ENCODE measurements at places on chromosomes 4 and X.
A peak's percentile ranks its signal among the peaks of the same experiment; 100 is the strongest.

DNA sequence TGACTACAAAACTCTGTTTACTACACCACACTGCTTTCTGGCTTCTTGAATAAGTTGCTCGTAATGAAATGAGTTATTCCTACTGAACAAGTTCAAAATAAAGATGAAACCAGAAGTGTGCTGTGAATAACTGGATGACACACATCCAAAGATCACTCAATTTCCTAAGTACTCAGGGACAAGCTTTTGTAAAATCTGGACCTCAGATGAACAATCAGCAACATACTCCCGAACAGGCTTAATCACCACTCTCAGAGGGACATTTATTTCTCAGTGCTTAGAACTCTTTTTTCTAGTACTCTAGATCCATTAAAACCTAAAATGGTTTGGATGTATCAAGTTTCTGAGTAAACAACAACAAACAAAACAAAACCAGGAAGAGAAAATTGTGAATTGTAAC is 61.5 kb upstream of the EXOC1L start:
- DNase-seq: no peak

DNA sequence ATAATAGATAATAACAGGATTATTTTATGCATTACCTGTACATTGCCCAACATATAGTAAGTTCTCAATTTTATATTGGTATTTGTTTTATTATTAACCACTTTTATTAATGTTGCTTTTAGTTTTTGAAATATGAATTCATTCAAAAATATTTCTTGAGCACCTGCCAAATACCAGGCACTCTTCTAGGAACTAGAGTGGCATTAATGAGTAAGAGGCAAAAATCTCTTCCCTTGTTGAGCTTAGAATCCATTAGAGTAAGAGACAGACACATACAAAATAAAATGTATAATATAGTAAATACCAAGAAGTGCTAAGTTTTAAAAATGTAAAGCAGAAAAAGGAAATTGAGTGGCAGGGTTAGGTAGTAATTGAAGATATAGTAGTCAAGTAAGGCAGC is 45.8 kb downstream of the TET2 start:
- DNase-seq: no peak

DNA sequence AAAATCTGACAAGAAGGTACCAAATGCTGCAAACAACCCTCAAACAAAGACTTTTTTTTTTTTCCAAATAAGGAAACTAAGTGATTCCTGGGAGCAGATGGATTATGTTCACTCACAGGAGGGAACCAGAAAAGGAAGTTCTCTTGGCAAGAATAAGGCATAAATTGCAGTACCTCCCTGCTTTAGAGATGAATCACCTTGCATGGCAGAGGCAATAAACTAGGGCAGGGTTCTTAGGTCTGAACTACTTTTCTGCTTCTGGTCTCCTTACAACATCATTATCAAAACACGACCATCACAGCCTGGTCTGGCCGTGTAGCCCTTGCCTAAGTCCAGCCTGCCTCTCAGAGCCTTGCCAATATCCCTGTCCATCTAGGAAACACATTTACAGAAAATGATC is 6.3 kb downstream of the TMEM31 start:
- DNase-seq: no peak

GRCh38 chr4:84498935-84499623 is at the start of gene NKX6-1:
Gene NKX6-1, minus strand, starts transcription at chr4:84499292. Its CDS starts 1,064 bp downstream, at chr4:84498228.
- no peak for DNase-seq

DNA sequence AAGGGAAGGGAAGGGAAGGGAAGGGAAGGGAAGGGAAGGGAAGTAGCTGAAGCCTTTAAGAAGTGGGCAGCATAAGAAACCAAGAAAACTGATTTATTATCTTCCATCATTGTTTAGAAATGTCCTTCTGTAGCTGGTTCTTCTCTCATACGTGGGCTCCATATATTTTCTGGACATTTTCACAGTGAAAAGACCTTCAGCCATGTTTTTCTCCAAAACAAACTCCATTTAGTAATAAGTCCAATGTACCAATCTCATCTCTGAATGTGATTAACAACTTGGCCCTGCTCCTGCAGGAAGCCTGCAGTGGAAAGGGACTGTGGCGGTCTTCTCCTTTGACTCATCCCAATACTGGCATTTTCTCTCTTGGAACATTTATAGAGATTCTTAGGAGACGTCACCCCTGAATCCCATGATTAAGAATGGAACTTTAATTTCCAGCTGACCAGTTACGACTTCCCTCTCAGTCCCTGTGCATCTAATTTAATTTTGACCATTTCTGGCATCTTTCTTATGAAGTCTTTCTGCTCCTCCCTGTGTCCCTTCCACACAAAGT is 96.6 kb upstream of the GUCY1A1 start:
- DNase-seq: no peak

- DNase-seq: no peak
These were observed 38.9 kb downstream of the STARD8 start for GRCh38 chrX:68686097-68686977.

GRCh38 chr4:7787067-7787466 is 152.6 kb downstream of the AFAP1 start:
- DNase-seq: no peak

DNA sequence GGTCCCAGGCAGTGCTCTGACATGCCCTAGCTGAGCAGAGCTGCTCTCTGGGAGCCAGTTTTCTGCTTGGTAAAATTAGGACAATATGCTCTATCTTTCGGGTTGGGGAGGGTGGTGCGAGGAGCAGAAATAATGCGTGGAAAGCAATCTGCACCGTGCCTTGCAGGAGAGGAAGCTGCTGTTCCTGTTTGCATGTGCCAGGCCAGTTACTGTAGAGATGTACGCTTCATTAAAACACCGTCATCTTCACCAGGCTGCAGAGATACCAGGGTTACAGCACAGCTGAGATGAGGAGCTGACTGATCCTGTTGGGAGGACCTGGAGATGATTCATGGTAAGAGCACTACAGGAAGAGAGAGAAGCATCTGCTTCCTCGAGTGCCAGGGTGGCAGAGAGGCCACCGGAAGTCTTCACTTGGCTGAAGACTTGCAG is 29.5 kb upstream of the IRF2 start:
- no peak for DNase-seq

- no peak for DNase-seq
These were observed 259.1 kb downstream of the C4orf33 start for GRCh38 chr4:129355031-129355430.

- no peak for DNase-seq
These were observed 421 bp upstream of the PLAC1 start for GRCh38 chrX:134658760-134659023.

GRCh38 chr4:149005191-149005590 is 563.0 kb upstream of the NR3C2 start:
- no peak for DNase-seq

DNA sequence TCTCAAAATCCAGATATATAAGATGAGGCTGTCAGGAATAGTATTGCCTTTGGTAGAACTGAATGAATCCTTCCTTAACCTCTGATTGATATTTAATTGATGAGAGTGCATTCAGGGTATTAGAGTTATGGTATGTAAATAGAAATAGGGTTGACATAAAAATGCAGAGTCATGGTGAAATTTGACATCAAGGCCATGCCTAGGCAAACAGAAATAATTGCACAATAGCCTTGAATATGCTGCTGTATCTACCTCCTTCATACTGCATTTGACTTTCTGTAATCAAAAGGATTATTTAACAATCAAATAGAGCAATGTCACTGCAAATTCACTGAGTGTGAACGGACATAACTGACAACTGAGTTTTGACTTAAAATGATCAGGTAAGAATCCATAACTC is 1316.3 kb downstream of the STIM2 start:
- DNase-seq: no peak

GRCh38 chr4:22574424-22574823 is 58.6 kb upstream of the ADGRA3 start:
- DNase-seq: no peak

GRCh38 chr4:100189820-100190642 is at the start of gene DDIT4L:
Gene DDIT4L, minus strand, starts transcription at chr4:100190468. Its CDS starts 485 bp downstream, at chr4:100189983.
- DNase-seq: peak; percentile 8

- DNase-seq: no peak
These were observed 128.7 kb downstream of the GASK1B start for GRCh38 chr4:158043971-158044618.

DNA sequence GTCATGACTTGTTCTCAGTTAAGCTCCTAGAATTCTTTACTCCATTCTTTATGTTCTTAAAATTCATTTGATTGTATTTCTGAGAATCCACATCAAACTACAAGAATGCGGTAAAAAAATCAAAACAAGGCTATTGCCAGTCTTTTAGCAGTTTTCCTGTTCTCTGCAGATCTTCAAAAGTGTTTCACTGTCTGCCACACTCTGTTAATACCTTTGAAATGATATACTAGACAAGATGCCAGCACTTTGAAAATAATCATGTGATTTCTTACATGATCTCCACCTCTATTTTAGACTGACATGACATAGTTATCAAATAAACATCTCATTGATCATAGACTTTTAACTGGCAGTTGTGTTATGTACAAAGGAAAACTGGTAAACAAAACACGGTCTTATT is 30.1 kb upstream of the GPRIN3 start:
- no peak for DNase-seq

GRCh38 chr4:139655116-139655515 is 10.5 kb upstream of the MGST2 start:
- no peak for DNase-seq

GRCh38 chrX:7019555-7019954 is 128.0 kb upstream of the STS start:
- no peak for DNase-seq

DNA sequence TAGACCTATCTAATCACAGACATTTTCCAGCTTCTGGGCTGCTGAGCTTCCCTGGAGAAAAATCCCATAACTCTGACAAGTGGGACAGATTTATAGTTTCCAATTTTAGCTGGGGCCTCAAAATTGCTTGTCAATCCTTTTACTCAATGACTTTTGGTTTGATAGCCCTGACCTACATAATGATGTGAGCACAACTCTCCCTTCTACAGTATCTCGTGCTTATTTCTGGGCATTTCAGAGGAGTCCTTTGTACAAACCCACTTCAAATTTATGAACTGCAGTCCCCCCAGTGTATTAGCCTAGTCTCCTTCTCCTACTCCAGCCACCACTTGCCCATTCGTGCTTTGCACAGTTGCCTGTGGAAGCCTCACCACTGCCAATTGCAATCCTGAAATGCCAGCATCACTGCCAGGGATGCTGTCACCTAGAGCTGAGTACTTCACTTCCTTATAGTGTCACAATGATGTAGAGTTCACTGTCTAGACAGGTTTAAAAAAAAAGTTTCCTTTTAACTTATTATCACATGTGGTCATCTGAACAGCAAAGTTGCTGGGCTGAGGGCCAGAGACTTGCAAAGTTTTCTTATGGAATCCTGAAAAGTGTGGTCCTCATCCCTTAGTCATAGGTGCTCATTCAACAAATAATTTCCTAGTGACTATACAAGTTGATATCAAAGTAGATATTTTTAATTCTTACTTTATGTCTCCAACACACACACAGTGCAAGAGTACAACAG is 21.2 kb downstream of the TRAM1L1 start:
- no peak for DNase-seq

DNA sequence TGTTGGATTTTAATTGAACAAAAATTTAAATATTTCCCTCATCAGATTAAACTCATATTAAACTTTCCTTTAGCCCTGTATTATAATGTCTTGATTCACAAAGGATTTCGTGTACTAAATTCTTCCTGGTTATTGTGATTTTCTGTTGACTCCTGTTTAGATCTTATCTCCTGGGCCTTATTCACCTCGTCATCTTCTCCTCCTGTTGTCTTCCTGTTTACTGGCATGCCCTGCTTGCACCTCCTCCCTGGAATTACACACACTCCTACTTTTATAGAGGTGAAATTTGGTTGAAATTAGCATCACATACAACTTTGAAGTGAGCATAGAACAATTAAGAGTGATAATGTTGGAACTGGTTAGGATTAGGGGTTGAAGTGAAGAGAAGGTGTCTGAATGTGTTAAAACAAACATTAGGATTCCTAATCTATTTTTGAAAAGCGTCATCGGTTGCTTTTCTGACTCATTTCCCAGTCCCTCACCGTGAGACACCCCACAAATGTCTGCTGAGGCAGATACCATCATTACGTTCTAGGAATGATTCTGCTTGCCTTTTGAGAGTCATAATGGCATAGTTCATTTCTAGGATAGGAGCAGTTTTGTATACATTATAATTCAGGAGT is 32.5 kb downstream of the TLL1 start:
- DNase-seq: no peak

GRCh38 chr4:142272452-142272851 is 573.6 kb downstream of the INPP4B start:
- DNase-seq: no peak

DNA sequence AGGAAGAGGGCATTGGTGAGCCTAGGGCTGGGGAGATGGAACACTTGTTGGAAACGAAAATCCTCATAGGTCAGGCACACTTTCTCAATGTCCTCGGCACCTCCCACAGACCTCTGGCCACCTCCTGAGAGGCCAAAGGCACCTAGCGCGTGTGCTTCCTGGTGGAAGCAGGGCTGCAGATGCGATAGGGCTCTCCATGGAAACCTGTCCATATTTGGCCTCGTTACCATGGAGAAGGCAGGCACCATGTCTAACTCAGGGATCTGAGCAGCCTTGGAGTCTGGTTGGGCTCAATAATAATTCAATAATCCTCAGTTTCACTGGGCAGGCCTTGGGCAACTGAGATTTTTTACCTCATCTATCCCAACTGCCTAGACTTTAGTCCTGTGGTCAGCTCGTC is 58.3 kb downstream of the RAI2 start:
- no peak for DNase-seq

DNA sequence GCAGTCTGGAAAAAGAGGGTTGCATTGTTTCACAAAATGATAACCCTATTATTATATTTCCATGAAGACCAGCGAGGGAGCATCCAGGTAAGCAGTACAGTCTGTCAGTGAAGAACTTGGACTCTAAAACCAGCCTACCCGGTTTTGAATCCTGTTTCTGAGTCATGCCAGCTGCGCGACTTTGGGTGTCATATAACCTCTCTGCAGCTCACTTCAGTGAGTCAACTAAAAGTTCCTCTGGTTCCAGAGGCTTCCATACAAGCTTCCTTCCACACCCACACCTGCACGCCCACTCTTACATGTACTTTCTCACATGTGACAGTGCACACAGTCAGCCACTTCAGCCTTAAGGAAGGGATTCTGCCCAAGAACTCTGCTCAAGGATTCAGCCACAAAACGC is 49.8 kb upstream of the PRPS2 start:
- DNase-seq: no peak

DNA sequence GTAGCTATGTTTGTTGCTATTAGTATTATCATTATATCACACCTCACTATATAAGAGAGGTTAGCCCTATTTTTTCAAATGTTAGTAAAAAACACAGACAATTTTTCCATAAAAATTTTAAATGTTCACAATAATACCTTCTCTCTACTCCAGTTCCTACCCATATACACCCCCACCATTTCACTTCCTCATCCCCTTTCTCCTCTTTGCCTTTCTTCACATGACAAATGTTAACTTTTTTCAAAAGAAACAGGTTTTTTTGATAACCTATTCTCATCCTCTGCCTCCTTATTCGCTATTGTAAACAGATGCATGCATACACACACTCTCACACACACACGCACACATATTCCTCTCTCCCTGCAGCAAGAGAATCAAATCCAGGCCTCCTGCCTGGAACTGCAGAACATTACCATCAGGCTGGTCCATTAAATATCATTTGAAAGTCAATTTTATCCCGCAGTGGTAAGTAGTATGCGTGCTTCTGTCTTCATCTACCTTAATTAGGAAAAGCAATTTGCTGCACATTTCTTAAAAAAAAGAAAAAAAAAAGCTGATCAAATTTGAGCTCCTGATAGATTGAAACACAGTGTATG is 55.5 kb downstream of the MID1IP1 start:
- no peak for DNase-seq

GRCh38 chr4:142040043-142040442 is 403.7 kb downstream of the IL15 start:
- no peak for DNase-seq
